Nucleus accumbens (tissue), 56 donors: ENCODE measurements at places on chromosomes 1 and 21.

- no peak for DNase-seq
Measured at GRCh38 chr21:37917612-37918011, 1.4 kb upstream of the KCNJ6 start.

DNA sequence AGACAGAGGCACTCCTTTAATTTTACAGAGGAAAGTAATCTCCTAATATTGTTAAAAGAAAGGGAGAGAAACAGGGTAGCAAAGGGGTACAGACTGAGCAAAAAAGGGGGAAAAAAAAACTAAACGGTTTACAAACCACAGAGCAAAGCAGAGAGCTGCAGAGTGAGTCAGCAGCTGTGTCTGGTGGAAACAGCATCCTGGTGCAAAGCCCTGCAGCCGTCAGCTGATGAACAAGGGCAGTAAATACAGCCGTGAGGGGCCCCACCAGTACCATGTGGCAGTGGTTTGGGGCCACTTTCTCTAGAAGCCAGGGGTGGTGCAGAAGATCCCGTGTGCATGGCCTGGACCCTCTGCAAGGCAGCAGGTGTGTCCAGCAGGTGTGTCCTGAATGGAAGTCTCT lies 111.3 kb downstream of the ERG start:
- no peak for DNase-seq

GRCh38 chr1:226816576-226816975 lies 53.8 kb upstream of the PSEN2 start:
- DNase-seq = no peak

GRCh38 chr1:63917571-63918417 lies 144.0 kb downstream of the ROR1 start:
- DNase-seq = no peak

- DNase-seq = no peak
Measured at GRCh38 chr1:19312782-19313635, 883 bp downstream of the SLC66A1 start.

DNA sequence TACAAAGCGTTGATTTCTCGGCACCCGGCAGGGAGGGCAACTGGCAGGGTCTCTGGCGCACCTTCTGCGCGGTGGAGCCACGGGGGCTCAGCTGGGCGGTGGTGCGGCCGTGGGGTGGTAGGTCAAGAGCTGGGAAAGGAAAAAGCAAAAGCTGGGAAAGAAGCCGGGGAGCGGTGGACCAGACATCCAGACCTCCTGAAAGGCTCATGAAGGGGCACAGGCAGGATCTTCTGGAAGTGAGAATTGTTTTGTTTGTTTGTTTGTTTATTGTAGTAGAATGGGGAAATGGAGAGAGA lies 7.2 kb upstream of the RNU1-1 start:
- DNase-seq = no peak

DNA sequence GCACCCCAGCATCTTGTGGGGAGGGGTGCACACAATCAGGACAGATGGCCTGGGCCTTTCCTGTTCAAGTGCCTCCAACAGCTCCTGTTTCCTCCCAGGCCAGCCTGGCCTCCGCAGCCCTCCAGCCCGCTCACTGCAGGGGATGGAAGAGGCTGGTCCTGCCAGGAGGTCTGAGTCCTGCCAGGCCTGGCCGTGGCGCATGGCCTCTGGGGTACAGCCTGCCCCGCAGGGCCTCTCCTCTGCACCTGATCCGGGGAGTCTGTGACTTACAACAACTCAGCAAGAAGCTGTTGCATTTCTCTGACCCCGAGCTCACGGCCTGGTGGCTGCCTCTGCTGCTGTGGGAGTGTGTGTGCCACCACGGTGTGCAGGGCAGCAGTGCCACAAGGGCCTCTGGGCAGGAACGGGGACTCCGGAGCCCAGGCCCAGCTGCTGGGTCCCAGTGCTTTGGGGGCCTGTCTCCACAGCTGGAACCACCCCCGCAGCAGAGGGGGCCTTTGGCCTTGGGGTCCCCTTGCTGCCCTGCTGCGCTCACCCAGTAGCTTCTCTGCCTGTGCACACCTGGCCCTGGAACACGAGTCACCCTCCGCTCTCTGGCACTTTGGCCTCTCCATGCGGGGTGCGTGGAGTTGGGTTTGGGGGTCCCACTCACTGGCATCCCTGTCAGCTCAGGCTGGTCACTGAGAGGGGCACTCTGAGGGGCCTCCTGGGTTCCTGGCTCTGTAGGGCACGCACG lies 17.4 kb upstream of the LRRC3 start:
- DNase-seq = no peak
